IPS DF 6.9 (cell line): ENCODE measurements at places on chromosomes 13 and 19.

DNA sequence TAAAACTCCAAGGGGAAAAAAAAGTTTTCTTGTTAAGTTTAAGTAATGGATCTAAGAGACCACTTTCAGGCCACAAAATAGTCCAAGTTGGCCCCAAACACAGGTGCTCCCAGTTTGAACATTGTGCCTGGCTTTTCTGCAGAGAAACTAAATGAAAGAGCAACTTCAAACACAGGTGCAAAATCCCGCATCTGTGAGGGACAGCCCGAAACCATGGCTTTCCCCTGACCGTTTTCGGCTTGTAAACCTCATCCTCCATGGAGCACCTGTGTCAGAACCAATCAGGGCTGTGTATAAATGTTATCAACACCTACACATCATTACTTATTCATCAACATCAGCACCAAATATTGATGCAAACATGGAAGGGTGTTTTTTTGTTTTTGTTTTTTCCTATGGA lies 126.8 kb upstream of the OBI1 start:
- no peak for DNase-seq
- no peaks in the 10 kb centered on the region for H3K4me1 ChIP-seq
- no peaks in the 10 kb centered on the region for H3K36me3 ChIP-seq
- no peaks in the 10 kb centered on the region for H3K27me3 ChIP-seq
- no peak overlapping the region for H3K27ac ChIP-seq
- no peak overlapping the region for H3K4me3 ChIP-seq

DNA sequence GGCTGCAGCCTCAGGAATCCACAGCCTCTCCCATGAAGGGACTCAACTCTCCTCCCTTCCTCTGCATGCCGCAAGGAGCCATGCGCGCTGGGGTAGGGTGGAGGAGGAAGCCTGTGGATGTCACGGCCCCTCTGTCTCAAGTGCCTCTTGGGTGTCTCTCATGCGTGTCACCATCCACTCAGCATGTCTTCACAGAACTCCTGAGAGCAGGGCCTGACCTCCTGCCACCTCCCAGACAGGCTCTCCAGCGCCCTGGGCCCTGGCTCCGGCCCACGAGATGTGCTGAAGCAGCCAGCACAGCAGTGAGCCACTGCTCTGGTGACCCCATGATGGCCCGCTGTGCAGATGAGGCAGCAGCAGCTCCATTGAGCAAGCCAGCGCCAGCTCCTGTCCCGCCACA lies 25.9 kb upstream of the SPACA7 start:
- H3K36me3 ChIP-seq = no peaks in the 10 kb centered on the region
- H3K4me1 ChIP-seq = peaks cover 7% of the 10 kb centered on the region
- H3K27me3 ChIP-seq = no peaks in the 10 kb centered on the region
- no peak overlapping the region for H3K27ac ChIP-seq
- no peak overlapping the region for H3K4me3 ChIP-seq
- DNase-seq = no peak

DNA sequence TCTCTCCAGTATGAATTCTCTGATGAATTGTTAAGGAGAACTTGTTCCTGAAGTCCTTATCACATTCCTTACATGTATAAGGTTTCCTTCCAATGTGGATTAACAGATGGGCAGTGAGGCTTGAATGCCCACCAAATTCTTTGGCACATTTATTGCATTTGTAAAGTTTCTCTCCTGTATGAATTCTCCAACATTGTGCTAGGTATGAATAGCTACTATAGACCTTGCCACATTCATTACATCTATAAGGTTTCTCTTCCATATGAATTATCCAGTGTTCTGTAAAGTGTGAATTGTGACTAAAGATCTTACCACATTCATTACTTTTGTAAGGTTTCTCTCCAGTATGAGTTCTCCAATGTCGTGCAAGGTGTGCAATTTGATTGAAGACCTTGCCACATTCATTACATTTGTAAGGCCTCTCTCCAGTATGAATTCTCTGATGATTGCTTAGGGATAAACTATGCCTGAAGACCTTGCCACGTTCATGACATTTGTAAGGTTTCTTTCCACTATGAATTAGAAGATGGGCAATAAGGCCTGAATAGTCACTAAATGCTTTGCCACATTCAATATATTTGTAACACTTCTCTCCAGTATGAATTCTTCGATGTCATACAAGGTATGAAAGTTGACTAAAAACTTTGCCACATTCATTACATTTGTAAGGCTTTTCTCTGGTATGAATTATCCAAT lies 20.4 kb downstream of the ZNF578 start:
- DNase-seq = no peak
- H3K4me1 ChIP-seq = no peaks in the 10 kb centered on the region
- no peak overlapping the region for H3K4me3 ChIP-seq
- H3K27ac ChIP-seq = no peak overlapping the region

- H3K4me1 ChIP-seq = peaks cover 4% of the 10 kb centered on the region; the same call in 1 of the 2 replicates
- no peak overlapping the region for H3K27ac ChIP-seq
- H3K4me3 ChIP-seq = no peak overlapping the region
- DNase-seq = no peak
These were observed 5.8 kb upstream of the PEAK3 start for GRCh38 chr19:2287585-2288337.
